GM23248 (cell line): ENCODE measurements at places on chromosomes 16 and 17.

GRCh38 chr17:78583091-78583490 lies 5.9 kb upstream of the DNAH17 start:
- DNase-seq = peak; percentile 23

- no peak for DNase-seq
Observed at GRCh38 chr17:79601604-79602424, 9.0 kb downstream of the RBFOX3 start.

DNA sequence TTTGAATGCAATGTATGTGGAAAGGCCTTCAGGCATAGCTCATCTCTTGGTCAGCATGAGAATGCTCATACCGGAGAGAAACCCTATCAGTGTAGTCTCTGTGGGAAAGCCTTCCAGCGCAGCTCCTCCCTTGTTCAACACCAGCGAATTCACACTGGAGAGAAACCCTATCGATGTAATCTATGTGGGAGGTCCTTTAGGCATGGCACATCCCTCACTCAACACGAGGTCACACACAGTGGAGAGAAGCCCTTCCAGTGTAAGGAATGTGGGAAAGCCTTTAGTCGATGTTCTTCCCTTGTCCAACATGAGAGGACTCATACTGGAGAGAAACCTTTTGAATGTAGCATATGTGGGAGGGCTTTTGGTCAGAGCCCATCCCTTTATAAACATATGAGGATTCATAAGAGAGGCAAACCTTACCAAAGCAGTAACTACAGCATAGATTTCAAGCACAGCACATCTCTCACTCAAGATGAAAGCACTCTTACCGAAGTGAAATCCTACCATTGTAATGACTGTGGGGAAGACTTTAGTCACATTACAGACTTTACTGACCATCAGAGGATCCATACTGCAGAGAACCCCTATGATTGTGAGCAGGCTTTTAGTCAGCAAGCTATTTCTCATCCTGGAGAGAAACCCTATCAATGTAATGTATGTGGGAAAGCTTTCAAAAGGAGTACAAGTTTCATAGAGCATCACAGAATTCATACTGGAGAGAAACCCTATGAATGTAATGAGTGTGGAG lies 24.7 kb downstream of the ZFP90 start:
- peak; percentile 7 for DNase-seq

DNA sequence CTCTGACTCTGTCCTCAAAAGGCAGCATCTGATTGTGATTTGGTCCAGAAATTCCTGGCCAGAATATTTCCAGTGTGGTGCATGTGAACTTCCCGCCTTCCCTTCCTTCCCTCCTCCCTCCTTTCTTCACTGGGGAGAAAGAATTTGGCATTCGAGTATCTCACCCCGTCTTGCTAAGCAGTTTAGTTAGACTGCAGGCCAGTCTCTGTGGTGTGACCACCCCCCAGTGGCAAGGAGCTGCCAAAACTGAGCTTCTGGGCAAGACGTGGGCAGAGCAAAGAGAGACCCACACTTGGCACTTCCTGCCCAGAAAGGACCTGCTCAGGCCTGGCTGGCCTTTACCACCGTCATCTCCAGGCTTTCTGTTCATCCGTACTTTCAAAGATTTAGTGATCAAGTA lies 36.4 kb downstream of the SNX20 start:
- peak; percentile 39 for DNase-seq

GRCh38 chr16:82900559-82900958 lies 273.8 kb downstream of the CDH13 start:
- DNase-seq = no peak

DNA sequence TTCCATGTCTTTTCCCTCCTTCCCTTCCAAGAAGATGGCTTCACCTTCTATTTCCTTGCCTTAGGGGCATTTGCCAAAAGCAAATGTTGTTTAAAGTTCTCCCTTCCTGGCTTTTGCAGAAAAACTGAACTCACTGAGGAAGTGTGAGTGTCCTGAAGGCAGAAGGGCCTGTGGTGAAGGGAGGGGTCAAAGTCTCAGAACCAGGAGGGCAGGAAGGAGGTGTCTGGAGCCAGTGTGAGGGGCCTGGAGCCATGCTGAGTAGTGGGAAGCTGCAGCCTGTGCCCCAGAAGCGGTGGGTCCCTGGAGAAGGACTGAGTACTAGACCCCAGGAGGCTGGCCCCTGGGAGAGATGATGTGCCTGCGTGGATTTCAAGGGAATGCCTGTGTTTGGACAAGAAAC lies 23.8 kb upstream of the SUPT4H1 start:
- no peak for DNase-seq

DNA sequence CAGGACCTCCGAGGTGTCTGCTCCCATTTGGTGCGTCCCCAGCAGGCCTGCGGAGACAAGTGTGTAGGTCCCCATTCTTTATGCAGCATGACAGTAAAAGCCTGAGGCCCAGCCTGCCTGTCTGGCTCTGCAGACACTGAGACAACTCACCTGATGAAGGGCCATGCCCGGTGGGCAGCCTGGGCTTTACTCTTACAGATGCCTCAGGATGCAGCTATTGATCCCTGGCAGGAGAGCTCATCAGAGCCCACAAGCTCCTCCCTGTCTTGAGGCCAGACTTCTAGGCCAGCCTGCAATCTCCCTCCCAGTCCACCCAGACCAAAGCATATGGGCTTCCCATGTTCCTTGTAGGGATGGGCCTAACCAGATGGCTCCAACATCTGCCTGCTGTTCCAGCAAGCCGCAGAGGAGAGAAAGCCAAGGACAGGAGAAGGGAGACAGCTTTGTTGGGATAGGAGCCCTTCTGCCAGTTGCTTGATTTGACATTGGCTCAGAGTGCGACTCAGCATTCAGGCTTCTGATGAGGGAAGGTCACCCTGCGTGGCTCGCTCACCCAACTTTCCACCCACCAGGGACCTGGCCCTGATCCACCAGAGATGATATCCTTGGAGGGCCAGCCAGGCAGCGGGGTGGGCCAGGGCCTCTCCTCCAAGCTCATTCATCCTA lies 87.5 kb downstream of the SOCS1 start:
- peak; percentile 12 for DNase-seq

DNA sequence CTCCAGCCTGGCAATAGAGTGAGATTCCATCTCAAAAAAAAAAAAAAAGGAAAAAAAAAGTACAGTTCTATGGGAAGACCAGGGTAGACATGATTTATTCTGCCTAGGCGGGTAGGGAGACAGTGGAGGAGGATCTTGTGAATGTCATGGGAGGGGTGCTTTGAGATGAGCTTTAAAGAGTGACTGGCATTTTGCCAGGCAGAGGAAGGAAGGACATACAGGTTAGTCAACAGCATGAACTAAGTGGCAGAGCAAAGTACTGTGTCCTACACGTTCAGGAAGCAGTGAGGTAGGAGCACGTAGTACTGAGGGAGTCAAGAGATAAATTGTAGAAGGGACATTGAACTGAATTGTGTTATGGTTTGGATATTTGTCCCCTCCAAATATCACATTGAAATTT lies 451.5 kb downstream of the TOX3 start:
- no peak for DNase-seq

GRCh38 chr16:89909777-89910716 lies 8.6 kb upstream of the MC1R start:
- DNase-seq = peak; percentile 93

DNA sequence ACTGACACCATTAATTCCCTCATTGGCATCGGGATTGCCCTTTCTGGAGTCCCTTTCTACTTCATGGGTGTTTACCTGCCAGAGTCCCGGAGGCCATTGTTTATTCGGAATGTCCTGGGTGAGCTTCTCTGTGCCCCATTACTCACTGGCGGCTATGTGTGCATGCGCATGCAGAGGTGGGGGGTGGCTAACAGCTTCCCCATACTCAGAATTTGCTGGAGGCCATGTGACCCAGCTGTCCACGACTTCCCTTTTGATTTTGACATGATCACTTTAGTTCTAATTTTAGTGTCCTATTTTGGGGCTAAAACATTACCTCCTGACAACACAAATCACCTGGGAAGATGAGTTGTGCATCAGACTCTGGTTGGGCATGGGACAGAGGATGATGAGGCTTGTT lies 14.1 kb downstream of the SLC7A6OS start:
- no peak for DNase-seq

DNA sequence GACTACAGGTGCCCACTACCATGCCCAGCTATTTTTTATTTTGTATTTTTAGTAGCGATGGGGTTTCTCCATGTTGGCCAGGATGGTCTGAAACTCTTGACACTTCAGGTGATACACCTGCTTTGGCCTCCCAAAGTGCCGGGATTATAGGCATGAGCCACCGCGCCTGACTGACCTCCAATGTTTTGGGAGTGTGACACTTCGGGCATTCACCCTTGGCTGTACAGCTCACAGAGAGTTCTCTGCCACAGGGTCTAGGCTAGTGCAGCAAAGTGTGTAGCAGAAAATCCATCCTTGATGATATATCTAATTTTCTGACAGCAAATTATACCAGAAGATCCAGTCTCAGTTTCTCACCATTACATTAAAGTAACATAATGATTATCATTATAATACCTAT lies 14.1 kb downstream of the FAM20A start:
- DNase-seq = no peak

DNA sequence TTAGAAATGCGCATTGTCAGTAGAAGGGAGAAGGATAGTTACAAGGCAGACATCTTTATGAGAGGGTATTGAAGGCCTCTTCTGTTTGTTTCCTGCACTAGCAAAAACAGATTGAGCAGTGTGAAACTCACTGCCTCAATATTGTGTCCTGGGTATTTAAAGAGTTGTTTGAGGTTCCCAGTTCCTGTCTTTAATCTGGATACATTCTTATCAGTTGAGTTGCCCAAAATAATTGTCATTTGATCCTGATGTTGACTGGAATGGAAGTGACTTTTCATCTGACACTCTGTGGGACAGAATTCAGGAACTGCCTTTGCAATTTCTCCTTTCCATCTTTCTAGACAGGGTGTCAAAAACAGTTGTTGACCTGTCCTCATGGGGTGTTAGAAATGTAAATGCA lies 1.7 kb downstream of the ATP6V0A1 start:
- DNase-seq = no peak

DNA sequence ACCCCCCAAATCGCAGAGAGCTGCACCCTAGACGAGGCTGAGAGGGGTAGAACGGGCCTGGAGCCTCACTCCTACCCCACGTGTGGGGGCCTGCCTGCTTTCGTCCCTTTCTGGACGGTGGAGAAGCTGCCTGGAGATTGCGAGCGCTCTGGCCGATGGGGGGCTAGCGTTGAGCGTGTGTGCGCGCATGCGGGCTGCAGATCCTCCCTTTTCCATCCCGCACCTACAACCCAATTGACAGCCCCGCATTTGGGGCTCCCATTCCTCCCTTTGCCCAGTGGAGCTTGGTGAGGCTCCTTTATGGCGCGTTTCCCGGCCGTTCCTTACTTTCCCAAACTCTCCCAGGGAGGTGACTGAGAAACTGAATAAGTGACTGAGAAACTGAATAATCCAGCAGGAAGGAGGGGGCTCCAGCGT lies 907 bp upstream of the ESRP2 start:
- no peak for DNase-seq

DNA sequence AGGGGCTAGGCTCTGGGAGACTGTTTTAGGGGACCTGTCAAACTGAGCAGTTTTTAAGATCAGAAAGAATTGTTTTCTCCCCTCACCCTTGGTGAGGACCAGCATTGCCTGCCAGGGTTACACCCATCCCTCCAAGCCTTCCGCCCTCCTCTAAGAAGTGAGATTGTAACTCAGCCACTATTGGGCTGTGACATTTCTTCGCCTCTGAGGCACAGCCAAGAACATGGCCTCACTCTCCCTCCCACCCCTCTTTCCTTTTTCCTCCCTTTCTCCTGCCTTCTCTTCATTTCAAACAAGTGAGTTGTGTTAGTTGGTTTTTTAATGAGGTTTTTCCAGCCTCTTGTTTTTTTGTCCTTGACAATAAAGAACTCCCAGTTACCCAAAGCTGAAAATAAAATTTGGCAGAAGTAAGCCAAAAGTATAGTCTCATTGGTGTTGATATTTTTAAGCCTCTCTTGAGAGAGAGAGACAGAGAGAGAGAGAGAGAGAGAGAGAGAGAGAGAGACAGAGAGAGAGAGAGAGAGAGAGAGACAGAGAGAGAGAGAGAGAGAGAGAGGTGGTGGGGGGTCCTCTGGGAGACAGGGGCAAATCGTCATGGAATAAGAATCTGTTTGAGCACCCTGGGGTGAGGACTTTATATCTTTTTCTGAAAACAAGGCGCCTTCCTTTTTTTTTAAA lies 77.2 kb upstream of the TBX2 start:
- no peak for DNase-seq

DNA sequence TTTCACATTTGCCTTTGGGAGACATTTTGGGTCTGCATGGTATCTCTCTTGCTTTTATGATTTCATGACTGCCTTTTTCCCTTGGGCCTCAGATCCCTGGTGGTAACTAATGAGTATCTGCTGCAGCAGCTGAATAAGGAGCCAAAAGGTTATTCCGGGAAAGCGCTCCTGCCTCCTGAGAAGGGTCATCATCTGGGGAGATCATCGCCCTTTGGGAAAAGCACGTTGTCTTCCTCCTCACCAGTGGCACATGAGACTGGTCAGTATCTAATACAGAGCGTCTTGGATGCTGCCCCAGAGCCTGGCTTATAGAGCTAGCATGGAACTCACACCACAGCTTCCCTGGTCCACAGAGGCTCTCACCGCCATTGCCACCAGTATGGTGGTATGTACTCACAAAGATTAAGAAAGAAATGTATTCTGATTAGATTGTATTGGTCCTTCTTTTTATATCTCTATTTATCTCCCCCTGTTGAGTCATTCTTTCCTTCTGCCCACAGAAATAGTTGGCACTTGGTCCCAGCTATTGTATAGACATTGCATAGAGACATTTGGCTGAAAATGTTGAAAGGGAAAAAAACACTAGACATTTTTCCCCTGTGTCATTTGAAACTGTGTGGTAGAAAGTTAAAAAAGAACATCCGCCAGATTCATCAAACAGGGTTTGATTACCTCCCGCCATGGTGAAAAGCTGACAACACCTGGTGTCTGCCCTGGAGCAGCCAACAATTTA lies 8.4 kb downstream of the TPPP3 start:
- DNase-seq = peak; percentile 45

- peak; percentile 92 for DNase-seq
Observed at GRCh38 chr17:69761767-69762321, 313.2 kb upstream of the KCNJ16 start.

GRCh38 chr17:7295230-7296180 lies 1.1 kb upstream of the YBX2 start:
- no peak for DNase-seq

- DNase-seq = peak; percentile 37
Observed at GRCh38 chr16:4347010-4347409, 4.1 kb downstream of the PAM16 start.

- DNase-seq = no peak
Observed at GRCh38 chr16:72785886-72786285, 262.0 kb downstream of the ZFHX3 start.
